ENCODE measurements at places on chromosomes 5 and 9.

DNA sequence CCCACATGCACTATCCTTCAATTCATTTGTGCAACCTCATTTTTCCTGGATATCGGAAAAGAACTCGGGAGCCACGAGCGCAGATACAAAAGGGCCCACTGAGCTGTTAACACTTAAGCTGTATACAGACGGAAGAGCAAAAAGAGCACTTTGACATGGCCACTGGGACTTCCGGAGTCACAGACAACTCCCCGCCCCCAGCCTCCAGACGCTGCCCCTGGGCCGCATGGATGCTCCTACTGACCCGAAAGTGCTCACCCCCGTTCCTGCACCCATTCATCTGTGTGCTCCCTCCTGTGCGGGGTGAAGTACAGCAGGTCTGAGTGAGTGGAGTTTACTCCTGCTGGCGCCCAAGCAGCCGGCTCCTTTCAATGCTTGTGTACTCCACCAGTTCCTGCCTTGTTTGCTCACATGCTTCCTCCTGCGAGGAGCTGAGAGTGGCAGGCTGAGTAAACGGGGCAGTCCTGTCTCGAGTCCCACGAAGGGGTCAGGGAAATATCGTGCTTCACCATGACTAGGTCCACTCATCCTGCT, 901.0 kb upstream of the CTNND2 start:
- DNase-seq = no peak

DNA sequence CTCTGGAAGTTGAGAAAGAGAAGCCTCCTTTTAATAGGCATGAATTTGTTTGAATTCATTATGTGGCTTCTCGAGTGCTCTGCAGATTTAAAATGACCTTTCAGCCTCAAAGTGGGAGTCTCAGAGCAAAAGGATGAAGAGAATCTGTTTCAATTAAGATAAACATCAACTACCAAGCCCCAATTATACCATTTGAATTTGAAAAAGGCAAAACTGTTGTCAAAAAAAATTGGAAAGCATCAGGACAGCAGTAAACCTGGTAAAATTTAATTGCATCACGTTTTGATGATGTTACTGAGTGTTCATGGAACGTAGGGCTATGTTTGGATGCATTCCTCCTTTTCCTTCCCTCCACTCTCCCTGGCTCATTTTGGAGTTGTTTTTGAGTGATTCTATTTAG, 637.2 kb downstream of the PDE4D start:
- no peak for DNase-seq

GRCh38 chr9:78292026-78292425, 4.9 kb upstream of the PSAT1 start:
- DNase-seq = no peak

DNA sequence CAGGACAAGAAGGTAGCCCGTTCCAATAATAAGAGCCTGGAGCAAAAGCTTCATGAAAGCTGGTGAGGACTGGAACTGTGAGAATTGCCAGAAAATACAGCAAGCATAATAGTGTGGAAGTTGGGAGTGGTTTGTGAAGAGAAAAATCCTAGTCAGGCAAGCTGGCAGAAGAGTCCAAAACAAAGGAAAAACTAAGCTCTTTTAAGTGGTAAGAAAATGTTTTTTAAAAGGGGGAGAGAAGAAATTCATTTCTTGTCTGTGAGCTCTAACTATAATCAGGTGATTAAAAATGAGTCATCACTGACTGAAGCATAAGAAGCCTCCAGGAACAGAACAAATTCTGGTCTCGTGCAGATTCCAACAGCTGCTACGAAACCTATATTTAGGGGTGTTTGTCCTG, 102.6 kb downstream of the CAAP1 start:
- no peak for DNase-seq

DNA sequence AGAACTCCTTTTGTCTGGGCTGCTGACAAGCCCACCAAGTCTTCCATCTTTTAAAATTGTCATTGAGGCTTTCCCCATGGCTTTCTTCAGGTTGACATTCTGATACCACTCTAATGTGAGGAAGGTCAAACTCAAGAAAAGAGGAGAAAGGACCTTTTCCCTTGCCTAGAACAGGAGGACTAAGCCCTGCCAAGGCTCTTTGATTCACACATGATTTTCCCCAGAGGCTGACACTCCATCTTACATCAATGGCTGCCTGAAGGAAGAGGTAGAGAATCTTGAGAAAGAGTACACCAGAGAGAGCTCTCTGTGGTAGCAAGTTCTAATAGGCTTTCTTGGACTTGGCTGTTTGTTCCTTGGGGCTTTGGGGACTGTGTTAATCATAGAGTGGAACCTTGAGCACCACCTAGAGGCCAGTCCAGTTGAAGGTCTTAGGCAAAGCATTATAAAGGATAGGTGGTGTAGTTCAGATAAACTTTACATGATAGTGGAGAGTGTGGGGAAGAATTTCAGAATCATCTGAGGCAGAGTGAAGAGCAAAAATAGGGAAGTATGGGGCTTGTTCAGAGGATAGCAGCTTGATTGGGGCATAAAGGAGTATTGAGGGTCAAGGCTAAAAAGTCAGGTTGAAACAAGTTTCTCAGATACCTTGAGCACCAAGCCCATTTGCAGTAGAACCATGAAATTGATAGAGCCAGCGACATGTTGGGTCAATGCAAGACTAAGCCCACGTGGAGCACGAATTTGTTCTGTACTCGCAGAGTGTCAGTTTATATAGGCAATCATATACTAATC, 36.7 kb downstream of the NDFIP1 start:
- DNase-seq = no peak
